ENCODE measurements at places on chromosomes 16 and 17. TPM values are rescaled to one million over a fixed set of nuclear protein-coding genes. Genes with fewer than 3 reads are reported as not detected.

Gene RUNDC1
- 11.9 TPM for total RNA-seq

Gene ZNF747
- total RNA-seq = 10.3 TPM

Gene EVI2A
- total RNA-seq = not detected

Gene TLCD2
- total RNA-seq = 1.4 TPM

DNA sequence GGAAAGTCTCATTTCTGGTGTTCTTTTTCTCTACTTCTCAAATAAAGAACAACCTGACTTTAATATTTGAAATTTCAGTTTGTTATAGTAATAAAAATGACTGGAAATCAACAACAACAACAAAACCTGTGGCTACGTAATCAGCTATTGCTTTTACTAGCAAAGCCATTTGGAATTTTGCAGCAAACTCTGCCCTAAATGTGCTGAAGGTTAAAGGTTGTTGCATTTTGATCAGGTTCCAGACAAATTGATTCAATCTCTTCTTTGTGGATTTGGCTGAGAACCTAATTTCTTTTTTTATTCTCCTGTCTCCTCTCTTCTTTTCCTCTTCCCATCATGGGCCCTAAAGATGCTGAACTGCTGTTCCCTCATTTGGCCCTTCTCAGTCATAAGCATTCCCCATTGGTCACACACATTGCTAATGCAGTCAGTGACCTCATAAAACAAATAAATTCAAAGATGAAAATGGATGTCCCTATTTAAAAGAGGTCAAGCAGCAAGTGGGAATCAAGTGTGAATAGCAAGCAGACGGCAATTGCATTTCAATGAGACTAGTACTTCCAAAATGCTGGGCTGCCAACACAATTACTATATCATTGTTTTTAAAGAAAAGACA is 795.1 kb upstream of the CDH8 start:
- DNase-seq = no peak

- DNase-seq = no peak
Observed at GRCh38 chr16:60151987-60152386, 1417.9 kb upstream of the GOT2 start.

GRCh38 chr17:13581925-13582324 is 19.8 kb downstream of the HS3ST3A1 start:
- no peak for DNase-seq

DNA sequence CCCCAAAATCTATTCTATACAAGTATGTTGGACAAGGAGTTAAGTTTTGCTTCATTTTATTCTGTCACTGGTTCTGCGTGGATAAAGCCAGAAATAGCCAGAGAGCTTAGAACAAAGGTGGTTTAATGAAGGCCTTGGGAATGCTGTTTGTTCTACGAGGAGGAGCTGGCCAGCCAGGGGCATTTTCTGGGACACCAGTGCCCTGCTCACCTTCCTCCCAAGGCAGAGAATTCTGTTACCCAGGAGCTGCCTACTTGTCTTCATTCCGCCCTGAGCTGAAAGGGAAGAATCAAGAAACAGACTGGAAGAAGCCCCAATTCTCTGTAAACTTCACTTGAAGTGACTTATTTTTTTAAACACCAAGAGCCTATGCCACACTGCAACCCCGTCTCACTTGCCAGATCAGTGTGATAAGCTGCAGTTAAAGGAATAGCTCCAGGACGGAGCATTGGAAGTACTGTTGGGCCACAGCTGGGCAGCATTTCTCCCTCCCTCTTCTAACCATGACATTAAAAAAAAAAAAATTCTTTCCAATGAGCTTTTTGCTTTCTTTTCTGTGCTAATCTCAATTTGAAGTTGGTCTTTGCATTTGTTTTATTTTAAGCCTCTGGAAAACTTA is 149.8 kb upstream of the DYNLRB2 start:
- DNase-seq = no peak

DNA sequence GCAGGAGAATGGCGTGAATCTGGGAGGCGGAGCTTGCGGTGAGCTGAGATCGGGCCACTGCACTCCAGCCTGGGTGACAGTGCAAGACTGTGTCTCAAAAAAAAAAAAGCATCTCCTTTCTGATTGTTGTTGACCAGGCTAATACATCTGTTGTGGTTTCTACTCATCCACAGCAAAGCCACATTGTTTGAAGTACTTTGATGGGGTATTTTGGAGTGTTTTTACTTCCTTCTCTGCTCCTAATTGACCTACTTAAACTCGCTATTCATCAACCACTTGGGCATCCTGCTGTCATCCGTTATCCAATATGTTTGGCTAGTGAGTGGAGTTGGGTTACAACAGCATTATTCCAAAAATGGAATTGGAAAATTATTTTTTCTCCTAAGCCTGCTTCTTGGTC is 3.5 kb upstream of the CDC27 start:
- DNase-seq = no peak

GRCh38 chr16:12155235-12155634 is 178.7 kb downstream of the SNX29 start:
- DNase-seq = no peak

DNA sequence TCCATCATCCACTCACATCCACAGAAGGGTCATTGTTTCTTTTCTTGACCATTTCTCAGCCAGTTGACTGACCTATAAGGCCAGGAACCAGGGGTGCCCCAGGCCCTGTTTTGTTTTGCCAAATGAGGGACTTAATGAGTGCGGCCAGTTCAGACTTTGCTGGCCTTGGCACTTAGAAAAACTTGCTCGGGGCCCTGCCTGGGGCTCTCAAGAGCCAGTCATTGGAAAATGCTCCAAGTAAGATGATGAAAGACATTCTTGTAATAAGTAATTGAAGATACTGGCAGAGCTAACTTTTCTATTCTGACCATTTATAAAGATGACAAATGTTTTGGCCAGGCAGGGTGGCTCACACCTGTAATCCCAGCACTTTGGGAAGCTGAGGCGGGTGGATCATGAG is 29.0 kb upstream of the CLEC18B start:
- no peak for DNase-seq

GRCh38 chr16:87305505-87306391 is 11.4 kb downstream of the C16orf95 start:
- DNase-seq = no peak

DNA sequence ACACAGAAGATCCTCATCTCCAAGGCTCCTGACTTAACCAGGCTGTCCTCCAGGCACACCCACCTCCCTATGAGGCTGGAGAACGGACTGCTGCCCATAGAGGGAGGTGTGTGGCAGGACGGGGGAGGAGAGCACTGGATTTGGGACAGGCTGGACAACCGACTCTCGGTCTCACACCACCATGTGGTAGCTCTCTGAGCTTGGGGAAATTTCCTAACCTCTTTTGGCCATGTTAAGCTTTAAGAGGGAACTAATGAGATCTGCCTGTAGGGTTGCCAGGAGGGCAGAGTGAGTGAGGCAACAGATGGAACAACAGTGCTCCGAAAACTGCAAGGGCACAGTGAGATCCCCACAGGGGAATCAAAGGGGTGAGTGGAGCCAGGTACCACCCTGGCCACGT is 32.7 kb downstream of the RHBDL3 start:
- no peak for DNase-seq

DNA sequence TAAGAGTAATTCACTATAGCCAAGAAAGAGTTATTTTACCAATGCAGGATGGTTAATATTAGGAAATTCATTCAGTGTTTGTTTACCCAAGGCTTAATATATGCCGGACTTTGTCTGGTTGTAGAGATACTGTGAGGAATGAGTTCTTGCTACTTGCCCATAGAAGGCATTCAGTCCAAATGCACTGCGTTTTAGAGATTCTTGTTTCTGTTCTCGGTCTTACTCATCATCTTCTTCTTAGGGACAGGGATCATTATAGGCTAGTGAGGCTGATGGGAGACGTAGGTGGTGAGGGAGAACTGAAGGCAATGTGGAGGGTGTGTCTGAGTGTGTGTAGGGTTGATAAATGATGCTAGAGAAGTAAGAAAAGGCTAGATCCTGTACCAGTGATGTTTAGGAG is 90.7 kb downstream of the OR1D5 start:
- DNase-seq = no peak

GRCh38 chr16:28264656-28265055 is 27.7 kb upstream of the SBK1 start:
- DNase-seq = no peak

- no peak for DNase-seq
Observed at GRCh38 chr17:17102176-17102575, 59.9 kb downstream of the MPRIP start.

DNA sequence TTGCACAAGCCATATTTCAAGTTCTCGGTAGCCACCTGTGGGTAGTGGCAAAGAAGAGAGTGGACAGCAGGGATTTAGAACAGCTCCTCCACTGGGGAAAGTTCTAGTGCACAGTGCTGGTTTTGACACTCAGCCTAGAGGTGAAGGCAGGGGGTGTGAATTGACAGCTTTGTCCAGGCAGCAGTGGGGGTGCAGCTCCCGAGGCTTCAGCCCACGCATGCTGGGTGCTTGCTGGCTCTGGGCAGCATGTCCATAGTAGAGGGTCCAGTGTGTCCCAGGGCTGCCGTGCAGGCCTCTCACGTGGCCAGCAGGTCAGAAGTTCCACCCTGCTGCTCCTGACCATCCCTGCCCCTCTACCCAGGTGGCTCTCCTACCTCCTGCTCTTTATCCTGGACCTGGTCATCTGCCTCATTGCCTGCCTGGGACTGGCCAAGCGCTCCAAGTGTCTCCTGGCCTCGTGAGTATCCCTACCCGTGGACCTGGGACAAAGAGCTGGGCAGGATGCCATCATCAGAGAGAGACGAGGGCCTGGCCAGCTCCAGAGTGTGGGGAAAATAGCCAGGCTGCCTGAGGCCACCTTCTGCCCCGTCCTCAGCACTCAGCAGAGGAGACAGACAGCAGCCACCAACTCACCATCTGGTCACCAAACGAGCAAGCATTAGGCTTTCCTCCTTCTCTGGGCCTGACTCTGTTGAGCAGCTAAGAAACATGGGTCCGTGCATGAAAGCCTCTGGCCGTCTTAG is 29.8 kb downstream of the TTYH2 start:
- DNase-seq = no peak

DNA sequence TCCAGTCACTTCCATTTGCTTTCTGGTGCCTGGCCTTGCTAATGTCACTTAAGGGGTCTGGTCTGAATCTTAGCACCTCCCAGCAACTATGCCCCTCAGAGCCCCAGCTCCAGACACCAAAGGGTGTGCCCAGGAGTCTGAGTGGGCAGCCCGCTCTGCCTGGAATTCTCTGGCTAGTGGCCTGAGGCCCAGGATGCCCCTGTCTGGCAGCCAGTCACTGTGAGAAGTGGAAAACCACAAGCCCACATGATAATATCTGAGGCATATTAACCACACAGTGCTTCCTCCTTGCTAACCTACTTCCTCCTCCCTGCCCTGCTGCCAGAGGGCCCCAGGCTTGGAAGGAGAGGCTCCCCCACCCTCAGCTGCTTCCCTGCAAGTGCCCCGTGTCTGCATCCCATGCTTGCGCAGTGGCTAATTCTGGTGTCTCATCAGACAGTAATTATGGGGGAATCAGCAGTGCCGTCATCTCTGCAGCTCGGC is 14.0 kb downstream of the SRCIN1 start:
- no peak for DNase-seq

GRCh38 chr17:74126959-74127358 is 76.5 kb upstream of the RPL38 start:
- DNase-seq = no peak

DNA sequence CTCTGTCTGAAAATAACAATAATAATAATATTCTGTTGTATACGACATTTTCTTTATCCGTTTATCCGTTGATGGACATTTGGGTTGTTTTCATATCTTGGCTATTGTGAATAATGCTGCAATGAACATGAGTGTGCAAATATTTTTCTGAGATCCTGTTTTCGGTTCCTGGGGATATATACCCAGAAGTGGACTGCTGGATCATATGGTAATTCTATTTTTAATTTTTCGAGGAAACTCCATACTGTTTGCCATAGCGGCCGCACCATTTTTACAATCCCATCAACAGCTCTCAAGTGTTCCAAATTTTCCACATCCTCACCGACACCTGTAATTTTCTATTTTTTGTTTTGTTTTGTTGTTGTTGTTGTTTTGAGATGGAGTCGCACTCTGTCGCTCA is 5.3 kb upstream of the PRSS41 start:
- DNase-seq = no peak

DNA sequence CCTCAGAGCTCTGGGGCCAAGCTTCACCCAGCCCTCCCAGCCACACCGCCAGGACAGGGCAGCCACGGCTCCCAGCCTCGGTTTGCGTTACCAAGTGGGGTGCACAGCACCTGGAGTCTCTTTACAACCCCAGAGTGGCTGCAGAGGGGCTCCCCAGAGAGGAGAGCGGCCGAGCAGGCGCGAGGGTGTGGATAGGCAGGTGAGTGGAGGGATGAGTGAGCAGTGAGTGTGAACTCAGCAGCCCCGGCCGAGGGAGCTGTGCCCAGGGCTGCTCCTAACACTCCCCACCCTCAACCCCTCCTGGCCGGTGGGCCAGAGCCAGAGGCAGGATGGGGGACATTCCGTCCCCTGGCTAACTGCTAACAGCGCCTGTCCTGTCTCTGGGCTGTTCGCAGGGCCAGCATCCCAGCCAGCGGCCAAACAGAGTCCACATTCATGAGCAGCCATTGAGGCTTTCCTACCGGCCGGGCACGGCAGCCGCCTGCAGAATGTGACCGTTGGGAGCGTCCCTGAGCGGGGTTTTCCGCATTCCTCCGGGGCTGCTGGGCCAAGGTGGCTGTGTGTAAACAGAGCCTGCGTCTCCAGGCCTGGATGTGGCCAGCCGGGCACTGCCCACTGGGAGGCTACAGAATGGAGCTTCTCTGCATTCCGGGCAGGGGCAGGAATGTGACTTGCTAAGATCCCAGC is 5.3 kb downstream of the ZNF469 start:
- DNase-seq = no peak

DNA sequence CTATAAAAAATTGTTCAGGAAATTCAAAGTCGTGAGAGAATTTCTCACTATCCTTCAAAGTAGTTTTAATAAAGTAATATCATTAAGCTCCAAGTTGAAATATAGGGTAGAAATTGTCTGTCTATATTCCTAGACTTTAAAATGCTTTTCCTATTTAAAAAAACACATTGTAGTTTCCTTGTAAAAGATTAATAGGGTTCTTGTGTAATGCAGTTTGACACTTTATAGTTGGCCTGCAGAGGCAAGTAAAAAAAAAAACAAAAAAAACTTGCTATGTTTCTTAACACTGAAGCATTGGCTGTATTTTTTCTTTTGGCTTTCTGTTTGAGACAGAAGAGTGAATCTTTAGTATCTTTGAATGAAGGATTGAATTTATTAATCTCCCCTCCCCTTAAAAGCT is 17.4 kb downstream of the CPD start:
- no peak for DNase-seq

DNA sequence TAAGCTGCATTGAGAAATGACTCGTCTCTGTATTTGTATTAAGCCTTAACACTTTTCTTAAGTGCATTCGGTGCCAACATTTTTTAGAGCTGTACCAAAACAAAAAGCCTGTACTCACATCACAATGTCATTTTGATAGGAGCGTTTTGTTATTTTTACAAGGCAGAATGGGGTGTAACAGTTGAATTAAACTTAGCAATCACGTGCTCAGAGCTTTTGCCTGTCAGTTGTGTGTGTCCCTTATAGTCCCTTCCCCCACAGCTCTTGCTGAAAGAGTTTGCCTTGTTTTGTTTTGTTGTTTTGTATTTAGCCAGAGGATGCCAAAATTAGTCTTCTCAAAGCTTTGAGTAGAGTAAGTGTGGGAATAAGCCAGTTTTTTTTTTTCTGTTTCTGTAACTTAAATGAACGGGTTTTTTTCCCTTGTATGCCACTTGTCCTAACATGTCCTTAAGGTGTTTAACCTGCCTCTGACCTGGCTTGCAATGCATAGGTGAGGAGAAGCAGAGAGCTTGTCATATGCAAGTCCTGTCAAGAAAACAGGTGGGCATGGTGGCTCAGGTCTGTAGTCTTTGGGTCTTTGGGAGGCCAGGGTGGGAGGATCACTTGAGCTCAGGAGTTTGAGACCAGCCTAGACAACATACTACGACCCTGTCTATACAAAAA is 4.6 kb upstream of the MAPK8IP3 start:
- no peak for DNase-seq
